Natural killer cell treated with Interleukin-12 subunit alpha and Interleukin-12 subunit beta and Interleukin-15 and Interleukin-18, amount 100 ng/mL, for 72 hours (primary cell): ENCODE measurements at places on chromosomes 4 and X.

DNA sequence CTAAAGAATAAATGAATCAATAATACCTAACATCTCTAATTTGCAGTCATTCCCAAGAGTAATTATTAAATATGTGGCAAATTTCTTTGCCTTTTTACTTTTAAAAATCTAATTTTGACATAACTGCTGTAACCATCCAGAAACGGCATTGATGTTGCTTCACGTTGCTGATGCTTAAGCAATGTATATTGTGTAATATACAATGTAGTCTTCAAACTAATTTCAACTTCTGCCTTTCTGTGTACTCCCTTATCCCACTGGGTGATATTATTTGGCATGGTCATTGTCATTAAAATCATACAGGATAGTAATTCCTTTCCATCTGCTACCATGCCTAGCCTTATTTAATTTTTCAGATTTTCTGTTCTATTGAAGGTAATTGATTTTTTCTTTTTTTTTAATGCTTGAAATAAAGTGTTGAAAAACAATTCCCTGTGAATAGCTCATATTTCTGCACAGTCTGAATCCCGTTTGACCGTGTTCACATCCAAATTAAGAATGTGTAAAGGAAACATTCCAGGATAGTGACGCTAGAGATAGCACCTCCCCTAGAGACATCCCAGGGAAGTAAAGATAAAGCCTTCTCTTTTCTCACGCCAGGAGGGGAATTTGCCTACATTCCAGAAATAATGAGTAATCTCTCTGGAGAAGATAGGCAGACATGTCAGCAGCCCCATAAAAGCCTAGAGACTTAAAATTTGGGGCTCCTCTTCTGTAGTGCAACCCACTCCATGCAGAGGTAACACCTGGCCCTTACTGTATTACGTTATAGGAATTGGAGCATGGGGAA lies 8.6 kb downstream of the FAM200B start:
- no peaks in the 10 kb centered on the region for H3K27me3 ChIP-seq
- no peak overlapping the region for H3K4me3 ChIP-seq
- H3K27ac ChIP-seq = no peak overlapping the region
- no peak for DNase-seq
- H3K36me3 ChIP-seq = peaks cover 6% of the 10 kb centered on the region
- H3K4me1 ChIP-seq = peaks cover 3% of the 10 kb centered on the region

GRCh38 chr4:155353923-155354540 lies 22.7 kb downstream of the MAP9 start:
- H3K4me3 ChIP-seq = no peak overlapping the region
- no peaks in the 10 kb centered on the region for H3K4me1 ChIP-seq
- no peak overlapping the region for H3K27ac ChIP-seq
- H3K27me3 ChIP-seq = no peaks in the 10 kb centered on the region

DNA sequence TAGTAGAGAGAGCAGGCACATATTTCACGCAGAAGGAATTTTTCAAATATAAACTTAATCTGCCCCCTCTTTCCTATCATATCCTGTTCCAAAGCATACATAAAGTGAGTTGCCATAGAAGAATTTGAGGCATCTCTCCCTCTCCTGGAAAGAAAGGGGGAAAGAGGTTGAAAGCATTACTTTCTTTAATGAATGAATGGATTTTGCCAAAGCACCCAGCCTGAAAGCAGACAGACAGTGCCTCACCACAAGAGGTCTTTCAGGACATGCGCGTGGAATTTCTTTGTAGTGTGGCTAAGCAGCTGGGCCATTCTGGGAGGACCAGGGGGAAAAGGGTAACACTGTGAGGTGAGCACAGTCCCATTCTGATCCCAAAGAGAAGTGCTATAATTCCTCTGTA lies 651.4 kb downstream of the IQCM start:
- no peak overlapping the region for H3K27ac ChIP-seq
- no peak overlapping the region for H3K4me3 ChIP-seq
- no peaks in the 10 kb centered on the region for H3K36me3 ChIP-seq
- H3K4me1 ChIP-seq = no peaks in the 10 kb centered on the region
- DNase-seq = no peak
- H3K27me3 ChIP-seq = no peaks in the 10 kb centered on the region

DNA sequence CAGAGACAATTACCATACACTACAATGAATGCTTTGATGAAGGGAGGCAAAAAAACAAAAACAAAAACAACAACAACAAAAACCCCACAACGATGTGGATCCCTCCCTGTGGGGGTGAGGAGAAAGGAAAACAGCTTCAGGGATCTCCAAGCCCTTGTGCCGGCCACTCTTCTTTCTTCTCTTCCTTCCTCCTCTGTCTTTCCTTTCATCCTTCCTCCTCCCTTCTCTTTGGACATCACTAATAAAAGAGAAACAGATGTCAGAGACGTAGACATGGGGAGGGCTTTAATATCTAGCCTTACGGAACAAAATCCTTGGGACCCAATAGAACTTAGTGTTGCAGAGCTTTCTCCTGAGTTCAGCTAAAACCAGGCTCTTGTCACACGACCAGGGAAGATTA lies 18.8 kb upstream of the STX18 start:
- no peaks in the 10 kb centered on the region for H3K27me3 ChIP-seq
- no peaks in the 10 kb centered on the region for H3K4me1 ChIP-seq
- no peaks in the 10 kb centered on the region for H3K36me3 ChIP-seq
- no peak overlapping the region for H3K4me3 ChIP-seq
- no peak for DNase-seq

DNA sequence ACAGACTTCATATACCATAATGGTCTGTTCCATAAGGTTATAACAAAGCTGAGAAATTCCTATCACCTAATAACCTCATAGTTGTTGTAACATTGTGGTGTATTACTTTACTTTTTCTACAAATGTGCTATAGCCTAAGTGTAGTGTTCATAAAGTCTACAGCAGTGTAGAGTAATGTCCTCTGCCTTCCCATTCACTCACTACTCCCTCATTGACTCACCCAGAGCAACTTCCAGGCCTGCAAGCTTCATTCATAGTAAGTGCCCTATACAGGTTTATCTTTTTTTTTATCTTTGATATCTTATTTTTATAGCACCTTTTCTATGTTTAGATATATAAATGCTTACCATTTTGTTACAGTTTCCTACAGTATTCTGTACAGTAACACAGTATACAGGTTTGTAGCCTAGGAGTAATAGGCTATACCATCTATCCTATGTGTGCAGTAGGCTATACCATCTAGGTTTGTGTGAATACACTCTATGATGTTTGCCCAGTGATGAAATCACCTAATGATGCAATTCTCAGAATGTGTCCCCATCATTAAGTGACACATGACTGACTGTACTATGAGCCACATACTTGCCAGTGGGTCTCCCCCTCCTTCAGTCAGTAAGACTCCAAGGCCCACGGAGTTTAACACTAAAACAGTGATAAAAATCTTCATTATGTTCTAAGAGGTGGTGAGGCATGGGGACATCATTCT lies 299.9 kb downstream of the UNC5C start:
- H3K27ac ChIP-seq = no peak overlapping the region
- no peaks in the 10 kb centered on the region for H3K27me3 ChIP-seq
- H3K4me3 ChIP-seq = no peak overlapping the region
- no peak for DNase-seq
- no peaks in the 10 kb centered on the region for H3K36me3 ChIP-seq

GRCh38 chrX:85619962-85620361 lies 240.5 kb upstream of the POF1B start:
- no peaks in the 10 kb centered on the region for H3K36me3 ChIP-seq
- H3K27me3 ChIP-seq = peaks cover 3% of the 10 kb centered on the region
- H3K4me3 ChIP-seq = no peak overlapping the region
- H3K4me1 ChIP-seq = no peaks in the 10 kb centered on the region

DNA sequence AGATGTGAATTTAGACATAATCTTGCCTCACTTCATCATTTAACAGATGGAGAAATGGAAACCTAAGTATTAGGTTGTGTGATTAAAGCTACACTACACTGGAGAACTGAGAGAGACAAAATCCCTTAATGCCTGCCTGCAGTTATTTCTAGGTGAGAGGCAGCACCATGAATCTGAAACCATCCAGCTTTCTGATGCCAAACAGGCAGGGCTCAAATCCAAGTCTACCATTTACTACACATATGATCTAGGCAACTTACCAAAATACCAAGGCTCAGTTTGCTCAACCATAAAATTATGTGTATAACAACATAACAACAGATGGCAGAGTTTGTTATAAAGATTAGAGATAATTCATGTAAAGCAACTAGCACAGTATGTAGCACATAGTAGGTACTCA lies 38.7 kb downstream of the GABRA4 start:
- H3K4me1 ChIP-seq = no peaks in the 10 kb centered on the region
- H3K36me3 ChIP-seq = no peaks in the 10 kb centered on the region
- DNase-seq = no peak
- no peak overlapping the region for H3K27ac ChIP-seq
- peaks cover 8% of the 10 kb centered on the region for H3K27me3 ChIP-seq

- no peak overlapping the region for H3K4me3 ChIP-seq
- H3K4me1 ChIP-seq = no peaks in the 10 kb centered on the region
- no peak overlapping the region for H3K27ac ChIP-seq
- no peaks in the 10 kb centered on the region for H3K36me3 ChIP-seq
- DNase-seq = no peak
These were observed 64.2 kb downstream of the PACRGL start for GRCh38 chr4:20764366-20764992.

DNA sequence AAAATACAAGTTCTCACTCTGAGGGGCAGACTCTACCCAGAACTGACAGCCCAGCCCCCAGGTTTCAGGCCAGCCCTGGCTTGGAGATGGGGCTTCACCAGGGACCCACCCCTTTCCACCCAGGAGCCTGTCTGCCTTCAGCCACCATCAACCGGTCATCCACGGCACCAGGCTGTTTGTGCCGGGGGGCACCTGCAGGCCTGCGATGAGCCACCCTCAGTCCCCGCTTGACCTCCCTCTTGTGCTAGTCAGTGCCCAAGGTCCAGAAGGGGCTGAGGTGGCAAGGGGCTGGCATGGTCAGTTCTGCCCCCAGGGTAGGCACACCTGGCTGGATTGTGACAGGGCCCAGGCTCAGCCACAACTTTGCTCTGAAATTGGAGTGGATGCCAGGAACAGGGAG lies 82.1 kb downstream of the ADRA2C start:
- no peak overlapping the region for H3K27ac ChIP-seq
- H3K4me1 ChIP-seq = no peaks in the 10 kb centered on the region
- H3K27me3 ChIP-seq = peaks cover 43% of the 10 kb centered on the region
- no peak overlapping the region for H3K4me3 ChIP-seq

- no peaks in the 10 kb centered on the region for H3K36me3 ChIP-seq
- H3K27ac ChIP-seq = no peak overlapping the region
- H3K4me1 ChIP-seq = no peaks in the 10 kb centered on the region
- H3K4me3 ChIP-seq = no peak overlapping the region
- DNase-seq = no peak
These were observed 65.9 kb upstream of the HPF1 start for GRCh38 chr4:169823685-169824084.

DNA sequence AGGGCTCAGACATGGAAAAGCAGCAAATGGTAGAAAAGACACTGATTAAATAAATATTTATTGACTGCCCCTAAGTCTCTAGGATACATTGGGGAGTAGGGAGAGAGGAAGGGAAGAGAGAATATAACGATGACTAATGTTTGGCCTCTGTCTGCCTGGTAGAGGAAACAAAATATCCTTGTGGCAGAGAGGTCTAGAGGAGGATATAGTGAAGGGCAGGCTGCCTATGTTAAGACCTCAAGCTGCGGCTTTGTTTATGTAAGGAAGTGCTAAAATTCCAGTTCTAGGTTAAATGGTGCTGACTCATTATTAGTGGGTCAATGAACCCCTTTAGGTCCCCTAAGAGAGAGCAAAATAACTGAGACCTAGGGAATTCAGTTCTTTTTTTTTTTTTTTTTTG lies 427.3 kb upstream of the FTHL17 start:
- H3K27ac ChIP-seq = no peak overlapping the region
- no peaks in the 10 kb centered on the region for H3K36me3 ChIP-seq
- no peaks in the 10 kb centered on the region for H3K27me3 ChIP-seq
- no peak for DNase-seq

DNA sequence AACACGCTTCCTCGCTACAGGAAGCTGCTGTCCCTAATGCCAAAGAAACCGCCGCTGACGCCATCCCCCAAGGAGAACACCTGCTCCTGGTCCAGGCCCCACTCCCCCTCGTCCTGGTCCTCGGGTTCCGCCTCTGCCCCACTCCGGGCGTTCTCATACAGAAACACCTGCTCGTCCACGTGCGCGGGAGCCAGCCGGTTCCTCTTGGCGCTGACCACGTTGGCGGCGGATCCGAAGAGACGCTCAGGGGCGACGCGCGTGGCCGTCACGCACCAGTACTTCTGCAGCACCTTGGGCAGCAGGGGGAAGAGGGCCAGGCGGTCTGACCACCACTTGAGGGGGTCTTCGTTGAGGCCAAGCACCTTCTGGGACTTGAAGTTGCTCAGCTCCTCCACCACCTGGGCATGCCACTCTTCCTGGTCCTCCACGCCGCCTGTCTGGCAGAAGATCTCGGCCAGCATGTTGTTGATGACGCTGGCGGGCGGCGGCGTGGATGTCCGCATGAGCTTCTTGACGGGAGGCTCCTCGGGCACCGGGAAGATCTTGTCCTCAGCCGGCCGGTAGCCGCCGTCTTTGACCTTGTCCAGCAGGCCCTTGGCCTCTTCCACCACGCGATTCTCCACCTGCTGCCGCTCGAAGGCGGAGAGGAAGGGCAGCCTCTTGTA lies 12.0 kb downstream of the DHRSX start:
- H3K36me3 ChIP-seq = peaks cover 4% of the 10 kb centered on the region
- no peak overlapping the region for H3K4me3 ChIP-seq
- DNase-seq = no peak
- H3K27ac ChIP-seq = no peak overlapping the region

DNA sequence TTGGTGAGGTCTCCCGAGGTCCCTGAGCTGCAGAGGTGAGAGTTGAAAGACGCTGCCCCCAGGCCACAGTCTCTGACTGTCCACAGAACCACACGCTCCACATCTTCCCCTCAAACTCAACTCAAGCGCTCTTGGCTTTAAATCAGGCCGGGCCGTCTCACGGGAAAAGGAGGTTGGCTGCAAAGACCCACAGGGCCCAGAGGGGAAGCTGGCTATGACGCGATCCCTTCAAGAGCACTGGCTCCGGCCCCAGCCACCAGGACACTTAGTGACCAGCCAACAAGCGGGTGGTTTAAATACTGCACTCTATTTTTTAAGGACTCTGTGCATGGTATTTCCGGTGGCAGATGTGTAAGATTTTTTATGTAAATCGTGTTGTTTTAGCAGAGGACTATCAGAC lies 19.9 kb downstream of the LRPAP1 start:
- H3K4me1 ChIP-seq = no peaks in the 10 kb centered on the region
- no peaks in the 10 kb centered on the region for H3K27me3 ChIP-seq
- DNase-seq = peak; percentile 28
- H3K4me3 ChIP-seq = no peak overlapping the region
- no peak overlapping the region for H3K27ac ChIP-seq

DNA sequence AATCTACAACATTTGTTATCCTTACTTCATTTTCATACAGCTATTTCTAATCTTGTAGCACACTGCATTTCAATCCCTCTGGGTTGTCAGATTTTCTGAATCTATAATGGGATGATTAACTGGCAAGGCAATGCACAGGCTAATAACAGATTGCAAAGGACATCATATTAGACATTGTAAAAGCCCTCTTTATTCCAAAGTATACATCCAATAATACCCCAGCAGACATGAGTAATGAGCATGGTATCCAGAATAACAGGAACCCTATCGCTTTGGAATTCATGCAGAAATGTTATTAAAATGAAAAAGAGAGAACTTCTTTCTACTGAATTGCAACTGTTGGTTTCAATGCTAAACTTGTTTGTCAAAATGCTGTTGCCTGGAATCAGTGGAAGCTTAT lies 122.9 kb downstream of the C4orf33 start:
- peaks cover 31% of the 10 kb centered on the region for H3K27me3 ChIP-seq
- H3K4me3 ChIP-seq = no peak overlapping the region
- H3K27ac ChIP-seq = no peak overlapping the region
- H3K4me1 ChIP-seq = no peaks in the 10 kb centered on the region
- no peaks in the 10 kb centered on the region for H3K36me3 ChIP-seq

- H3K4me3 ChIP-seq = no peak overlapping the region
- H3K27ac ChIP-seq = no peak overlapping the region
- DNase-seq = no peak
- H3K27me3 ChIP-seq = peaks cover 3% of the 10 kb centered on the region
These were observed 229.6 kb upstream of the AGTR2 start for GRCh38 chrX:115940888-115941332.
